Esophagus mucosa (tissue), 1 donor: ENCODE measurements at places on chromosomes 5 and 9.
A peak's percentile ranks its signal among the peaks of the same experiment; 100 is the strongest.

DNA sequence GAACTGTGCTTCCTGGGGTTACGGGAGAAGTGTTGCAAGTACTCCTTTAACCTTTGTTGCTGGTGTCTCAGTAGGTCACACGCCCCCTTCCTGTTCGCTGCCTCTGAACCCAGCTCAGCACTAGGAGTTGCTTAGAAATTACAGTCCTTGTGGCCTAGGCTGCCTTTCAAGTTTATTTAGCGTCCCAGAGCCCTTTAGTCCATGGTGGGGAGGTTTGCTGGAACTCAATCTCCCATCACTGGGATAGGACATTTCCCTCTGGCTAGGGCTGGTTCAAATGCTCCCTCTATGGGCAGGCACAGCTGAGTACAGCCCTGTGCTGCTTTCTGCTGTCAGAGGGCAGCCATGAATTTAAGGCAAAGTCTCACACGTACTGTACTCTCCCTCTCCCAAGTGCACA, 4.7 kb downstream of the IFNA8 start:
- no peak for ATAC-seq

- no peak for ATAC-seq
These were observed 610.9 kb downstream of the DTWD2 start for GRCh38 chr5:118377420-118377819.

DNA sequence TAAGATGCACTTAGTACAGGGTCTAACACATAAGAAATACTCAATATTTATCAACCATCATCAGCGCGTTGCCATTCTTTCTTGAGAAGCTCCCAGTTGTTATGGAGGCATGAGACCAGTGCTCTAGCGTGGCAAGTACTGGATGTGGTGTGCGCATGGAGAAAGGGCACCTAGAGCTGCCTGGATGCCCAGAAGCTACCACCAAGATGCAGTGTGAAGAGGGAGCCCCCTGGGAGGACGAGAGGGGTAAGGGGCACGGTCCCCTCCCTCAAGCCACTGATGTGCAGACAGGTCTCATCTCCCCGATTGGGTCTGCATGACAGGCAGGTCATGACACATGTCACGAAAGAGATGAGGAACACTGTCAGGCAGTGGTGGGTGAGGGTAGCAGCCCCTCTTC, 127.7 kb upstream of the CXCL14 start:
- no peak for ATAC-seq

DNA sequence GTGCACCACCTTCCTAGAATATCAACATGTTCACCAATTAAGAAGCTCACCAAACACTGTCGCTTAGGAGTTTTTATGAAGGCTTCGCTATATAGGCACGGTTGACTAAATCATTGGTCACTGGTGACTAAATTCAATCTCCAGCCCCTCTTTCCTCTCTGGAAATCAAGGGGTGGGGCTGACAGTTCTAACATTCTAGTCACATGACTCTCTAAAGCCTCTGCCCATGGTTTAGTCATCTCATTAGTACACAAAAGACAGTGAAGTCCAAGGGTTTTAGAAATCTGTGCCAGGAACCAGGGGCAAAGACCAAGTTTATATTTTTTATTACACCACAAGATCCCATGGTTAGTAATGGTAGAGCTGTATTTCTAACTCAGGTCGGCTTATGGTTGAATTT, 243.2 kb downstream of the ELAVL2 start:
- ATAC-seq = peak; percentile 67

- ATAC-seq = no peak
These were observed 66.9 kb downstream of the SPATA31C2 start for GRCh38 chr9:88071331-88071730.

- ATAC-seq = no peak
These were observed 52.6 kb downstream of the ALDH7A1 start for GRCh38 chr5:126542441-126542840.

DNA sequence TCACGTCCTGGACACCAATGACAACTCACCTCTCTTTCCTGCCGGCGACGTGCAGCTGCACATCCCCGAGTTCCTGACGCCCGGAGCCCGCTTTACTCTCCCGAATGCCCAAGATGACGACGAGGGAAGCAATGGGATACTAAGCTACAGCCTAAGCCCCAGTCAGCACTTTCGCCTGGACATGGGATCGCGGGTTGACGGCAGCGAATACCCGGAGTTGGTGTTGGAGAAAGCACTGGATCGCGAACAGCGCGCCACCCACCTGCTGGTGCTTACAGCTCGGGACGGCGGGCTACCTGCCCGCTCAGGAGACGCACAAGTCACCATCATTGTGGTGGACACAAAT, 1.1 kb downstream of the PCDHAC1 start:
- no peak for ATAC-seq

GRCh38 chr5:149024477-149024876, 38.4 kb downstream of the SH3TC2 start:
- ATAC-seq = no peak

- no peak for ATAC-seq
These were observed 14.2 kb downstream of the CACNA1B start for GRCh38 chr9:137891588-137892423.

DNA sequence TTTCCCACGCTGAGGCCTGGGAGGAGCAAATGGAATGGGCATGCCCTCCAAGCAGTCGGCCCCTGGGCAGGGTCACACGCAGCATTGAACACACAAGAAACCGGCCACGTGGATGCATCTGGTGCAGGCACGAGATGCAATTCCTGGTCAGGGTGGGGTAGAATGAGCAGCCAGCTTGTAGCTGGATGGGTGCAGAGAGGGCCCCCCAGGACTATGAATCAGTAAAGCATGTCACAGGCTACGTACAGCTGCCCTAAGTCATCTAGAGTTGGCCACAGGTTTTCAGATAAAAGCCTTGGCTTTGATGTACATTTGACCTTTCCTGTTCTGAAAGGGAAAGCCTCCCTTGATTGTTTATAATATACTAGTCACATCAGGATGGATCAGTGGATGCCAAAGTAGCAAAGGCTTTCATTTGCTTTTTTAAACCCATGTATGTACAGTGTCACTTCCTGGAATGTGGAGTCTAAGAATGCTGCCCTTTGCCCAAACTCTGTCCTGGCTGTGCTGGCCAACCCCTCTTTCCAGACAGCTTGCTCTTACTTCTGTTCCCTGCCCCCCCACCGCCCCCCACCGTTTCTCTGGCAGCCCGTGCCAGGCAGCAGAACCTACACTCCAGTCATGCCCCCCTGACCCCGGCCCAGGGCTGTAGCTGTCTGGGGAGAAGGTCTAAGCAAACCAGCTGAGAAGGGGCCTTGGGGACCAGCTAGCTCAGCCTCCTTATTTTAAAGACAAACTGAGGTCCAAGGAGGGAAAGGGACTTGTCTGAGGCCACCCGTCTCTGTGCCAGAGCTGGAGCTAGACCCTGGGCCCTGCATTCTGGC, 169.2 kb downstream of the HSPA4 start:
- no peak for ATAC-seq

DNA sequence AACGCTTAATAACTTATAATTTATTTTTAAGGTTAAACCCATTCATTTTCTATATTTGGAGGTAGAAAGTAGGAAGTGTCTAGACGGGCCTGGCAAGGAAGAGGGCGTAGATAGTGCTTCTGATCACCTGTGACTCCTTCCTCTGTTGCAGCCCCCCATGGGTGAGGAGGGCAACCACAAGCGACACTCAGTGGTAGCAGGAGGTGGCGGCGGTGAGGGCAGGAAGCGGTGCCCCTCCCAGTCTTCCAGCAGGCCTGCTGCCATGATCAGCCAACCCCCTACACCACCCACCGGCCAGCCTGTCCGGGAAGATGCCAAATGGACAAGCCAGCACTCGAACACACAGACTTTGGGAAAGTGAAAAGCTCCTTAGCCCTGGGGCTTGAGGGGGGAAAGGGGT, 36.7 kb downstream of the FAXDC2 start:
- ATAC-seq = no peak

DNA sequence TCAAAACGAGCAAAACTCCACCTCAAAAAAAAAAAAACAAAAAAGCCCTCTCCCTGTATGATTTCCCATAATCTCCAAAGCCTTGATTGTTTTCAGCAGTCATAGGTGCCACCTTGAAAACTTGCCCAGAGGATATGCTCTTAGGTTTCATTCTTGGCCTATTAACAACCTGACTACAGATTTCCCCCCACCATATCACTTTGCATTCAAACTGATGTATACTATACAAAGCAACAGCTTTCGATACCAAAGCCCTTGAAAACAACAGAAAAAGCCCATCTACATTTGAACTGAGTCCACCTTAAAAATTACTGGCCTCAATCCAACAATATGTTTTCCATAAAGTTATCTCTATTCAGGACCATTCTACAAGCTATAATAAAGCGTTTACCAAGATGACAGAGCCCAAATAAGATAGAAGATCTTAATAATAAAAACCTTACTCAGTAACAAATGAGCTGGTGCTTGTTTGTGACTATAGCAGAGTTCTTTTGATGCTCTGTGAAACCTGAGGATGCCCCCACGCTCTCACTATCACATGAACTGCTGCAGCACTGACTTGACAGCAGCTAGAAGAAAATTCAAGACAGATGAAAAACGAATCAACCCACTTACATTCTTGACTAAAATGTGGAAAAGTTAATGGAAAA, 44.4 kb downstream of the FNBP1 start:
- ATAC-seq = no peak

DNA sequence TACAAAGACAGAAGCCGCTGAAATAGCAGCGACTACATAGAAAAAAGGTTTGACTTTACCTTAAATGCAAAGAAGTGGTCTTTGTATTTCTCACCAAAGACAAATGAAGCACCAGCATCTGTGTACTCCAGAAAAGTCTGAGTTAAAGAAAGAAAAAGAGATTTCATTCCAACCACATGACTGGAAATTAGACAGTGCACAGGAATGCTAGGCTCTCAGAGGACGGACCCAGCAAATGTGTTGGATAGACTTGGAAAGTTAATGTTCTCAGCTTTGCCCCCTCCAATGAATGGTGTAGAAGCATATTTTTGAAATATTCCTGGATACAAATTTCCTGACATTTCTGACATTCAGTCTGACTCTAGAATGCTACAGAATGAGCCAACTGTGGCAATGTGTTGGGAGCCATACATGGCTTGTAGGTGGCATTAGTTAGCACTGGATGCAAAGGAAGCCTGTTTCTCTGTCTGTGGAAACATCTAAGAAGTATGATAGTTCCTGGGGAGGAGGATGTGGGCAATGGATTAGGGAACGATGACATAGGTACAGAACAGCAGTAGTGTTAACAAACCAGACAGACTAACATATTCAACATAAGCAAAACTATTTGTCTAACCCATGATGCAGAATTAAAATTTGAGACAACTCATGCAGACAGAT, 43.3 kb downstream of the SLC28A3 start:
- ATAC-seq = no peak

- no peak for ATAC-seq
These were observed 2.6 kb downstream of the CCL19 start for GRCh38 chr9:34688329-34689115.

DNA sequence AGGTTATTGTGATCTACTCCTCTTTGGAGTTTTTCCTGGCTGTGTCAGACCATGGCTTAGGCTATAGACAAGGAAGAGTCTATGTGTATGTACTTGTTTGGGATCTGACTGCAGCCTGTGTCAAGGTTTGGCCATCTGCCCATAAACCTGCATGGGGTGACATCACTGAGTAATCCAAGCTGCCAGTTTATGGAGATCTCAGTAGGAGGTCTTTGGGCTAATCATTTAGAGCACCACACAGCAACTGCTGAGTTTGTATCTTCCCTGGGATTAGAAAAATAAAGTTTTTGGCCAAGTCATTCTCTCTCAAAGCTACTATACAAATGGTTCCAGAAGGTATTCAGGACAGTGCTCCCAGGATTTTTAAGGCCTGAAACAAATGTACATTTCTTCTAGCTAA, 65.5 kb upstream of the HSPB3 start:
- ATAC-seq = peak; percentile 83

GRCh38 chr5:56386046-56386445, 152.9 kb upstream of the ANKRD55 start:
- ATAC-seq = no peak

DNA sequence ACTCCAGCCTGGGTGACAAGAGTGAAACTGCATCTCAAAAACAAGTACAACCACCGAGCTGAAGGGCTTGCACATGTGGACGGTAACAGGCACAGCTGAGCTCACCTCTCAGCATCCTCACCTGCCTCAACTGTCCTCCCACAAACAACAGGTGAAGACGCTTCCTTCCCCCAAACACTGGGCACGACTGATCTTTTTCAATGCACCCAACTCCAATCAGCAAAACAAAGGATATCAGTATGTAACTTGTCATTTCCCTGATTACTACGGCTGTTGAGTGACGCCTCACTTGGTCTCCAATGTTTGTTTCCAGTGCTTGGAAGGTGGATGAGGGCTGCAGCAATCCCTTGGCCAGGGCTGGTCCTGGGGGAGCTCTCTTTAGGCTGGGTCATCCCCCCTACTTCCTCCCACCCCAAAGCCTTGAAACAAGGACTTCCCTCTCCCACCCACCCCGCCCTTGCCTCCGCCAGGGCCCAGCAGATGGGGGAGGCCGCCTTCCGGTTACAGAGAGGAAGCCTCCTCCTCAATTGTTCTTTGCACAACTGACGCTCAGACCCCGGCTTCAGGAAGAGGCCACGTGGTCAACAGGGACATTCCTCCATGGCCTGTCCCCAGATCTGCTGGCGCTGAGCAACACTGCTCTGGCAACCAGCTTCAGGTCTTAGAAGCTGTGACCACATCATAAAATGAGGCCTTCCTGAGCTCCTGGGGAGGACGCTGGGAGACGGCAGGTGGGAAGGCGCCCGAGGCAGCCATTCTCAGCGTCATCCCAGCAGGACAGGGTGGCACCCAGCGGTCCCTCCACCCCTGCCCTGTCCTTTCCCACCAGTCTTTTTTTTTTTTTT, 5.9 kb downstream of the FAM78A start:
- ATAC-seq = peak; percentile 32

GRCh38 chr9:6133346-6134063, 82.1 kb upstream of the IL33 start:
- ATAC-seq = peak; percentile 99

DNA sequence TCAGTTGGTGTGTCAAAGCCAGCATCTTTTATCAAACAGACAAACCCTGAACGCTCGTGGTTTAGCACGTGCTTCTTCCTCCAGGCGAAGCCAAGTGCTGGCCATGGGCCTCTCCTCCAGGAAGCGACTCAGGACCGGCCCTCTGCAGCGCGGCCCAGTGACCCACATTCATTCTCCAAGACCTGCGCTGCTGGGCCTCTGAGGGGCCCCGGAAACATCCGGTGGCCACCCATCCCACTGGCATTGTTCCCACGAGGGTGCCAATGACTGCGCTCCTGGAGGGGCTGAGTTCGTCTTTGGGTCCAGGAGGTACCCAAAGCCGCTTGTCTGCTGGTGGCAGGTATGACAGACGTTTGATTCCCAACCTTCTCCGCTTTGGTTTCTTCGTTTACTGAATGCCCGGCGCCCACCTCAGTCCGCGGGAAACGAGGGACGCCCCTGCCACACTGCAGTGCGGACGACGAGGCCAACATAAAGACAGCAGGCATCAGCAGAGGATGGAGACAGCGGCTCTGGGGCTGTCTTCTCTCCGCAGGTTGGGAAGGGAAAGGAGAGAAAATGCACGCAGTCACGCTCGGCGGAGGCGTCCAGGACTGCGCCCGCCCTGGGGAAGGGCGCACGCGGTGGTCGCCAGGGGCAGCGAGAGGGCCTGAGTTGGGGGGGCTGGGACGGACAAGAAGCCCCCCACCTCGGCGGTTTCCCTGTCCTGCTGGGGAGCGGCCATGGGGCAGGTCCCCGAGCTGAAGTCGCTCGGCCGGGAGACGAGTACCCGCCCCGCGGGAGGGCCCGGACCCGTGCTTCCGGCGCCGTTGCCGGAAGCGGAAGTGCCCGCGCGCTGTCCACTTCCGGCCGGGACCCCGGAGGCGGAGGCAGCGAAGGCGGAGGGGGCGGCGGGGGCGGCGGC, at the start of gene EXOC3:
Gene EXOC3, plus strand, starts transcription at position 842 of the 904 bp plus-strand sequence. CDS start 3,030 bp downstream, outside the sequence.
- ATAC-seq = peak; percentile 76
